ENCODE measurements at places on chromosomes 3 and 15.

DNA sequence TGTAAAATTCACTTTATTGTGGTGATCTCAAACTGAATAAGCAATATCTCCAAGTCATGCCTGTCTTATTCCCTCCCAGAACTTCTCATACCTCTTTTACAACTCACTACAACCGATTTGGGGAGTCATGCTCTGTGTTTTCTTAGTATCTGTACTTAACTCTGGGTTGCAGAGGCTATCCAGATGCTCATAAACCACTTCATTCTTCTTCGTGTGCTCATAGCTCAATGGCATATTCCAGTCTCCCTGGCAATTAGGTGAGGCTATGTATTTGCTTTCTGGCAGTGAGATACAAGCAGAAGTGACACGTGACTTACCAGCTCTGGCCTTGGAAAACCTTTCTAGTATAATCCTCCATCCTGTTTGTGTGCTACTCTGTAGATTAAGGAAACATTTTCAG lies 360.9 kb downstream of the ZNF385D start:
- no peak for DNase-seq

DNA sequence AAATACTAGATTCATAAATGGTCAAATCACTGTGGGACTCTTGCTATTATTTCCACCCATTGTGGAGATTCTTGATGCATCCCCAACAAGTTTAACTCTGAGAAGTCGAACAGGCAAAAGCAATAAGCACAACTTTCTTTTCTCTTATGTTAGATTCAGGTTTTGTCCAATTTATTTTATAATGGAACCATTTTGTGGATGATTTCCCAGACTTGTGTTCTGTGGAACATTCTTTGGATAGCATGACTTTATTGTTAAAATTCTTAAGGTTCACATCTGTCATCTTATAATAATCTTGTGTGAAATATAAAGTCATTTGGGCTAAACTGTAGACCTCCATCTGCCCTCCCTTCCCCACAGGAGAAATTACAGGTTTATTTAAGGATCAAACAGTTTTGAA lies 213.7 kb downstream of the LPP start:
- DNase-seq: no peak

DNA sequence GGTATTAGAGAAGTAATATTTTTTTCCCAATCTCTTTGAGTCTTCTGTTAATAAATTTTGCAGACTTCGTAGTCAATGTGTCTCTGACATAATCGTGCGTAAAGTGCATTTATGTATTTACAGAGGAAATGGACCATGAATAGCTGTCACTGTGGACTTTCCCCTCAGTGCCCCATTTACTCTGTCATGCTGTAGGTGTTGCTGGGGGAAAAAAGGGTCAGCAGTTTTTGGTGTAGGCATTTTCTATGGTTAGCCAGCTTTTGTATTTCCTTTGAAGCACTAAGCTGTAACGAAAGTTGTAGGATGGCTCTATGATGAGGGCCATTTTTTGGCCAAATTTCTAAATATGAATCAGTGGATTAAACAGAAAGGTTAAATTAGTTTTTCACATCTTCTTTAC lies 598.4 kb downstream of the FGF12 start:
- no peak for DNase-seq

DNA sequence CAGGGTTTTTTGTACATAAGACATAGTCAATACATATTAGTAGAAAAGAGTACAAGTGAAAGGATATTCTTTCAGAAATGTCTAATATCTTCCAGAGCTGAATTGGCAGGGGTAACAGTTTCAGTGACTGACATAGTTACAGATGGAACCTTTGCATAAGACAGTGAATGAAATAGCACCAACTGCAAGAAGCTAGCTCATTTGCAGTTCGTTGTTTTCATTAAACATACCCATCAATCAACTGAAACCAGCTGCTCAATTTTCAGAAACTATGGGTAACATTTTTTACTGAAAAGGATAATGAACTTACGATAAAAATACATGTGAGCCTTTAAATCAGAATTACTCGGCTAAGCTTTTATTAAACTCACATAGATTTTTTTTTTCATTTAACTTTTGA lies 93.9 kb upstream of the EPHA3 start:
- DNase-seq: no peak

- DNase-seq: no peak
These were observed 347 bp upstream of the C3orf62 start for GRCh38 chr3:49277383-49277775.

- peak; percentile 97 for DNase-seq
These were observed 729.9 kb downstream of the MECOM start for GRCh38 chr3:168933614-168934013.

DNA sequence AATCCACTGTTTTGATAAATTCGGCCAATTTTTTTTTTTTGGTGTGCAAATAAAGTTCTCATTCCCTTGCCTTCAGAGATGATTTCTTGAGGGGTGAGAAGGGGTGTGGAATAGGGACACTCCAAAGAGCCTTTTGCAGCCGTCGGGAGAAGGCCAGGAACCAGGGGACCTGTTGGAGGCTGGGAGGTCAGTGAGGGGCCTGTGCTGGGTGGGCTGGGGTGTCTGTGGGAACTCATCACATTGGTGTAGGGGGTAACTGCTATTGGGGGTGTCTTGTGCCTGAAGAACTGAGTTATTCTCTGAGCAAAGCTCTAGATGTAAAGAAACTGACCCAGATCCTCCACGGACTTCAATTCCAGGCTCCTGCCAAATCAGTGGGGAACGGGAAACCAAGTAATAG lies 13.5 kb upstream of the SKIC8 start:
- no peak for DNase-seq

DNA sequence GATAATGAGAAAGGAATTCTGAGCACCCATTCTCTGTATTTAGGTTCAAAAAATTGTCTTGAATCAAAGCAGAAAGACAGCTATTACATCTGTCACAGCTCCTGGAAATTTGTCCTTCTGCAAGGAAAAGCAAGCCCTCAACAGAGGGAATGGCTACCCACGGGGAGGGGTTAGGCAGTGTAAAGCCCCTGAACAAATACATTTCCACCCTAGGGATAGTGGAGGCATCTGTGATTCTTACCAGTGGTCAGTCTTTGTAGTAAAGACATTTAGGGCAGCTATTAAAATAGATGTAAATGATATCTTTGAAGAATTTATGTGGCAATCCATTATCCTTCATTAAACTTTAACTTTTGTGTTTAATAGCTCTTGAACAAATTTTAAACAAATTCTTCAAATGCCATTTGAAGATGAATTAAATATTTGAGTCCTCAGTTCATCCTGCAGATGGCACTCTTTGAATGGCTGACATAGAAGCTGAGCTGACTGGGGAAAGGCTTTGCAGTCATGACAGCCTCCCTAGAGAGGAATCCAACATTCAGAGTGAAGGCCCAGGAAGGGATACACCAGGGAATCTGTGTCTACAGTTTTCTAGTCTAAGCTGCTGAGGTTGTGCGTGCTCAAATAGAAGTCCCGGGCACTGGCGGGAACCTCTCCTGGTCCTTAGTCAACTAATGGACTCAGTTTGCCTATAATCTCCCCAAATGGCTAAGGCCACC lies 359.7 kb upstream of the ROPN1 start:
- peak; percentile 68 for DNase-seq

DNA sequence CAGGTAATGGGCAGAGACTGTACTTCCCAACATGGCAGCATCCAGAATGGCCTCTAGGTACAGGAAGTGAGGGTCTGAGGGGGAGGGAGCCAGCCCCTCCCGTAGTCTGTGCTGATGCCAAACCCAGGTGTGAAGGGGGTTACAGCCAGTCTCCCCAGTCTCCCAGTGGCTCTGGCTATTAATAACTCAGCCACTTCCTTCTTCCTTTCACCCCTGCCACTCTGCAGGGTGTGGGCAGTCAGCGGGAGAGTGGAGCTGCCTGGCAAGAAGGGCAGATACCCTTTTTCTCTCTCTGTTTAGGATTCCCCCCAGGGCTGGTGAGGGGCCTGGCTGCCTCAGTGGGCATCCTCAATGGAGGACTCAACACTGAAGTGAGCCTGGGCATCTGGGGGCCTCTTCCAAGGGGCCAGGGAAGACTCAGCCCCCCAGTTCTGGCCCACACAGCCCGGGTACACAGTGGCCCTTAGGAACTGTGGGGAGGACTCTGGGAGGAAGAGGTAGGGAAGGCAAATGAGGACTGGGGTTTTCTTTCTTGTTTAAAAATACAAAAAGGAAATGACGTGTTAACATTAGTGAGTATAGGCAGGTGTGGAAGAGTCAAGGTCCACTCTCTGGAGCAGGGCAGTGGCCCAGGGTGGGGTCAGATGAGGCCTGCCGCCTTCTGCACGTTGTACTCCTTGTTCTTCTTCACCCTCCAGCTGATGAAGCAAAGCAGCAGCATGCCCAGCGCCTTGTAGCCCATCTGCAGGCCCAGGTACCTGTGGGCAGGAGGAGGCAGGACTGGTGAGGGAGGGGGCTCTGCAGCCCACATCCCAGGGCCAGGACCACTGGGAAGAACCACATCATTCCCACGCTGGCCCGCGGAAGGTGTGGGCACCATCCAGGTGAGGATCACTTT lies 38.6 kb upstream of the RAB6B start:
- no peak for DNase-seq

DNA sequence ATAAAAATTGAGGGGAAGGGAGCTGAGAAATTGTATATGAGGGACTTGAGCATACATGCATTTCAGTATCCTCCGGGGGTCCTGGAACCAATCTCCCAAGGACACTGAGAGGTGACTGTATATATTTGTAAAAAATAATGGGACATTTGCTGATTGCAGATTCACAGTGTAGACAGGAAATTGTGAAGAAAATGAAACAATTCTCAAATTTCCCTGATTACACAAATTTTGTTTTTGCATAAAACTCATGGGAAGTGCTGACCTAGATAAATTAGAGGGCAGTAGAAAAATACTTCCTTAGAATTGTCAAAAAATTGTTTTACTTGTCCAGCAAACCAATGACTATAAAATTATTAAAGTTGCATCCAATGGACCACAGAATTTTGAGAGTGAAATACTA lies 64.0 kb downstream of the IFT57 start:
- no peak for DNase-seq

- no peak for DNase-seq
These were observed 17.0 kb downstream of the NISCH start for GRCh38 chr3:52472239-52473000.

- DNase-seq: no peak
These were observed 136.5 kb downstream of the TPRA1 start for GRCh38 chr3:127454051-127454450.

GRCh38 chr3:12948371-12948770 lies 107.0 kb upstream of the RPL32 start:
- DNase-seq: no peak

- peak; percentile 63 for DNase-seq
These were observed 6.9 kb downstream of the INAFM2 start for GRCh38 chr15:40330368-40330836.

DNA sequence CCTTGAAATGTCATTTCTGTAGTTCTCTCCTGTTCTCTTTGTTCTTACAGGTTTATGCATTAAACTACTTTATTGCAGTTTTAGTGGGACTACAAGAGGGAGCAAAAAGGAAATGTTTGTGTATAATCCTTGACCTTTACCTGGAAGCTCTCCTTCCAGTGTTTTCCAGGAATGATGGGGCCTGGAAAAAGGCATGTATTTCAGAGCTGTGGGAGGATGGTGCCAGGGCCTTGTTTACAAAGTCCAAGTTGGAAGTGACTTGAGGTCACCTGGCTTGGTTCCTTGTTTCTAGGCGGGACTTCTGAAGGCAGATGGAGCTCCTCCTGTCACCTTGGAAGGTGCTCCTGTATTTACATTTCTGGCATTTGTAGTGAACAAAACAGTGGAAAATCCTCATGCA lies 15.1 kb downstream of the ACVR2B start:
- DNase-seq: no peak

- DNase-seq: no peak
These were observed 428.1 kb downstream of the TAFA4 start for GRCh38 chr3:68504201-68504600.

DNA sequence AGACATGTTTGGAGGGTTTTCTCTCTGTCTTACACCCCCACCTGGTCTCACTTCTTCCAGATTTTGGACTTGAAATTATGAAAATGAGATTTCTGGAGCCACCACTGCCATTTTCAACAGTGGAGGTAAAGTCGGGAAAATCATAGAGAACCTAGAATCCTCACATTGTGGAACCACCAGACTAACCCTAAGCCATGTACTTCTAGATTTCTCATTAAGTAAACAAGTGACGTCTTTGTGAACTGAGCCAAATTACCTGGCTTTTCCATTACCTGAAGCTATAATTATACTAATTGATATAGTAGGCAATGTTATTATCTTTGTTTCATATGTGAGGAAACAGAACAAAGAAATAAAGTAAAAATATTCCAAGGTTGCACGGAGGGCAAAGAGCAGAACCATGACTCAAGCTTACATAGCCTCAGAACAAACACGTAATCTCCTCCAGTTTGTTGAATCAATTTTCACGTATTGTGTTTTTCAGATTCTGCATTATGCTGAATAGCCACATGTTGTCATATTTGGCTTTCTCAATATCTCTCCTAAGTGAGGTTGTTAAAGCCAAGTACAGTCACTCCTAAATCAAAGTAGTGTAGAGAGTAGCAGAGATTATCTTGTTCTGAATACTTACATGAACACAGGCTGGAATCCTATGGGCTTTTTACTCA lies 101.3 kb upstream of the CMC1 start:
- DNase-seq: peak; percentile 50

- no peak for DNase-seq
These were observed 115.3 kb downstream of the MEGF11 start for GRCh38 chr15:66138096-66138783.

DNA sequence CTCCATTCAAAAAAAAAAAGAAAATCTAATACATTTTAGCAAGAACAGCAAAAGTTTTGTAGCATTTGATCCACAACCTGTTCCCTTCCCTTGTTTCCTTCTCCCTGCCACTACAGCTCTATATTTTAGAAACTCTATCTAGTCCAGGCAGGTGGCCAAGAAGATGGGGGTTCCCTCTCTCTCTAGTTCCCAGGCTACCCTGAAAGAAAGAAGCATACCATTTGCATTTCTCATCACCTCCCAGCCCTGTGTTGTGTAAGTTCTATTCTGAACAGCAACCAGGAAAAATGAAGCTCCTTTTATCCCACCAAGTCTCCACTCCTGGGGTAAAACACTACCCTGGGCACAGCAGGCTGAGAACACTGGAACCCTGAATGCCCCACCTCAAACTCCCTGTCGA lies 100.0 kb downstream of the PCCB start:
- DNase-seq: peak; percentile 93

GRCh38 chr3:28012830-28013229 lies 228.6 kb upstream of the CMC1 start:
- no peak for DNase-seq

GRCh38 chr15:45855210-45855906 lies 220.5 kb downstream of the SQOR start:
- no peak for DNase-seq

GRCh38 chr15:37375519-37375918 lies 275.2 kb upstream of the MEIS2 start:
- no peak for DNase-seq

GRCh38 chr3:38580450-38581382 lies 68.8 kb downstream of the SCN5A start:
- no peak for DNase-seq

GRCh38 chr3:187101184-187102072 lies 37.9 kb downstream of the RPL39L start:
- DNase-seq: peak; percentile 87

DNA sequence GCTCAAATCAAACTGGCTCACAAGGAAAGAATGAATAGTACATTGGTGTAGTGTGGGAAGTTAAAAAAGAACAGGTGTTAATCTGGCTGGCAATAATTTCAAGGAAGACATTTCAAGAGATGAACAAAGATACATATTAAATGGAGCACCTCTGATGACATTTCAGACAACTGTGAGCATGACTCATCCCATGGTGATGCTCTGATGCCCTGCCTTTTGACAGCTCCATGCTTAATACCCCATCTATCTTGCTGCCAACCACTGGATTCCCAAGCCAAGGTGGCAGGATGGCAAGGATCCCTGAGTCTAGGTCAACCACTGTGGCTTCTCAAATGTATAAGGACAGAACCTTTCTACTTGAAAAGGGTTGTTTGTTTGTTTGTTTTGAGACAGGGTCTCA lies 29.3 kb downstream of the LRRC2 start:
- DNase-seq: no peak

Measured in fibroblast of lung (primary cell).